Glutamatergic neuron (in vitro differentiated cells): ENCODE measurements at places on chromosomes 6 and 20. TPM values are rescaled to one million over a fixed set of nuclear protein-coding genes. Genes with fewer than 3 reads are reported as not detected.

Gene GSTA1
- total RNA-seq: not detected

Gene KIFC1
- total RNA-seq: 14.8 TPM

Gene BPIFB1
- not detected for total RNA-seq

Gene TBCC
- total RNA-seq: 35.2 TPM

Gene EFCAB8
- total RNA-seq: not detected

Gene VSTM2L
- 15.9 TPM for total RNA-seq

Gene ABHD16B
- total RNA-seq: not detected

Gene FNDC11
- 9.3 TPM for total RNA-seq

Gene DAAM2
- 0.59 TPM for total RNA-seq

Gene DUSP15
- 19.3 TPM for total RNA-seq

Gene PGC
- not detected for total RNA-seq

Gene LINC00237
- total RNA-seq: not detected

Gene MUC22
- not detected for total RNA-seq

Gene OR2H1
- total RNA-seq: not detected

Gene TNNC2
- 0.64 TPM for total RNA-seq

Gene EBF4
- total RNA-seq: 11.0 TPM

Gene HLA-DQB1
- not detected for total RNA-seq

Gene MEP1A
- not detected for total RNA-seq

Gene OLIG3
- total RNA-seq: 75.1 TPM

Gene CRISP2
- total RNA-seq: not detected

Gene TBXT
- not detected for total RNA-seq

Gene ANKRD66
- not detected for total RNA-seq
